ENCODE measurements at places on chromosomes 1 and 21.

DNA sequence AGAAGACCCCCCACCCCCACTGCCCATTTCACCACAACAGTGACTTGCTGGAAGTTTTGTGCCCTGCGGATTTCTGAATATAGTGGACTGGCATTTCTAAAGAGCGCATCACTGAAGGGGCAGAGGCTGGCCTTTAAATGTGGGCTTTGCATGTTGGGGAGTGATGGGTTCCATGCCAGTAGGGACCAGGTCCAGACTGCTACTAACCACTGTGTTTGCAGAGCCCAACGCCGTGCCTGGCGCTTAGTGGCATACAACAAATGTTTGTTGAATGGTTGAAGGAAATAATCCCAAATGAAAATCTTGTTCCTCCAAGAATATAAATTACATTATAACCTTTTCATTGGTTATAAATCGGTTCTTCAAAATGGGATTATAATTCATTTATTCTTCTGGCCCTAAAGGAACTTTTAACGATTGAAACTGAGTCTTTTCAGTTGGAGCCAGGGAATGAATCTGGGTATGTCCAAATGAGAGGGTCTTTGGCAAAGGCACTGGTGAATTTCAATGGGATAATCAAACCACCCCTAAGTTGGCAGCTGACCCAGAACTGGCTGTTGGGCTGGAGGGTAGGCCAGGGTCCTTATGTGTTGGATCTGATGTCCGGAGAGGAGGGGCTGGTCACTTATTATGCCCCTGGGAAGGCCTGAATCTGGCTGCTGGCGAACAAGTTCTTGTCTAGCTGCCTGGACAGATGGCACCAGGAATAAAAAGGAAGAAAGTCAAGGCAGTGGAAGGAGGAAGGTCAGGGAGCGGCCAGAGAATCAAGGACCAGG is 13.8 kb upstream of the SDHB start:
- DNase-seq: no peak

- DNase-seq: peak; percentile 69
These were observed 5.2 kb downstream of the INKA2 start for GRCh38 chr1:111733992-111734341.

DNA sequence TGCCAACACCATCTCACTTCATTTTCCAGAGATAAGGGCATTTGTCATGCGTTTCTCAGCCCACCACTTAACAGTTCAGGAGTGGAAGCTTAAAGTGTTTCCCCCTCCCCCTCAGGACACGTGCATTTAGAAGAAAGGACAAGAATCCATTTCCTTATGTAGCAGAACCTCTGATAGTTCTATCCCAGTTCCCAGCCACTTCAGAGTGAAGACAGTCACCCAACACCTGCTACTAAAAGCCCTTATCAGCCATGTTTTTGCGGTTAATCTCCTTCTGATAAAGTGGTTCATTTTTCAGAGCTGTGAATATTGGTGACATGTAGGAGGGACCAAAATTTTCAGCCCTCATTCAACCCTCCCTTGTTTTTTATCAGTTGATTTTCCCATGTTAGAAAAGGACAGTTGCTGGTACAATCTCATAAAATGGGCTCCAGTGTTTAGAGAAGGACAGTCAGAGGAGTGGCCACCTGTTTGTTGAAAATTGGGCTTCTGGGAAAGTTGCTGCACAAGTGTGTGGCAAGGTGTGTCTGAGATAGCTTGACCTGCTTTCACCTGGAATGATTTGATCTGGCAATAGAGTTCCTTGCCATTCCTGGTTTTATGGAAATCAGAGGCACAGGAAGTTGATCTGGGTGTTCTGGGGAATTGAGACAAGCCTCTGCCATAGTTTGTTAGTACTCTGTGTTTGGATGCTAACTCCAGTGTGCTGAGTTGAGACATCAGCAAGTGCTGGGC is 114.0 kb downstream of the PPP1R12B start:
- no peak for DNase-seq

GRCh38 chr1:183248989-183249691 is 63.1 kb downstream of the LAMC2 start:
- no peak for DNase-seq

GRCh38 chr1:246012341-246012740 is 494.7 kb downstream of the SMYD3 start:
- peak; percentile 43 for DNase-seq

DNA sequence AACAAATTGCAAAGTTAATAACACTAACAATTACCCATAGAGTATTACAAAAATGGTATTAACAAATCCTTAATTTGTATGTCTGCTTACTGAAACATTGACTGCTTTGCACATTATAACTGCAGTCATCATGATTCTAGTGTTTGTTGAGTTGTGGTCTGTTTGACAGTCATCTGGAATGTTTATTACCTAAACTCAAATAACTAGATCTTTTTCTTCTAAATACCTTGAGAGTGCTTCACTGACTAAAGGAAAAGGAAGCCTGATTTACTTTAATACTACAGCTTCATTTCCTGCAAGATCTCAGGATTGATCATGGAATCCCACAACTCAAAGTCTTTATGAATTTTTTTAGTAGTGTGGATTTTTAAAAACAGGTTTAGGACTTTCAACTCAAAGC is 70.0 kb downstream of the HMCN1 start:
- no peak for DNase-seq

DNA sequence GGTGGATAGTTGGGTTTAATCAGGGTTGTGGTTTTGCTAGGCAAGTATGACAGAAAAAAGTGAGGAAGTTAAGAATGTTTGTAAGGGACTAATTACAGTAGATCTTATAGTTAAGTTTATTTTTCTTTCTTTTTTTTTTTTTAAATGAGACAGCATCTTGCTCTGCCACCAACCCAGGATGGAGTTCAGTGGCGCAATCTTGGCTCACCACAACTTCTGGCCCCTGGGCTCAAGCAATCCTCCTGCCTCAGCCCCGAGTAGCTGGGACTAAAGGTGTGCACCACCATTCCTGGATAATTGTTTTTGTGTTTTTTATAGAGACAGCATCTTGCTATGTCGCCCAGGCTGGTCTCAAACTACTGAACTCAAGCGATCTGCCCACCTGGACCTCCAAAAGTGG is 41.7 kb downstream of the EYA3 start:
- no peak for DNase-seq
